ENCODE measurements at places on chromosomes 2 and 18. TPM values are rescaled to one million over a fixed set of nuclear protein-coding genes. Genes with fewer than 3 reads are reported as not detected.

DNA sequence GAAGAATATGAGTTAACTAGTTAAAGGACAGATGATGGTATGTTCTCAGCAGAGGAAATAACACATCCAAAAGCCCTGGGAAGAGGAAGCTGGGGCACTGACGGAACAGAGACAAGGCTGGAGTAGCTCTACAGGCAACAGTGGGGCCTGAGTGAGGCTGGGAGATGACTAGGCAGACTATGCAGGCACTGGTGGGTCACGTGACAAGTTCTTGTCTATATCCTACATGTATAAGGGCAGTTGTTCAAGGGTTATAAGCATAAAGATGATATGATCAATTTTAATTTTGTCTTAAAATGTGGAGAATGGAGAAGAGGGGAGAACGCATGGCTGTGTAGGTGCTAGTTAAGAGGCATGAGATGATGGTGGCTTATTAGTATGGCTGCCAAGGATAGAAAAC, 68.6 kb downstream of the KCNS3 start:
- no peaks in the 10 kb centered on the region for H3K4me1 ChIP-seq
- DNase-seq, result no peak
- no peaks in the 10 kb centered on the region for H3K36me3 ChIP-seq

IL1A gene
- 0.56 TPM for total RNA-seq

SCLY gene
- total RNA-seq, result 33.7 TPM

DNA sequence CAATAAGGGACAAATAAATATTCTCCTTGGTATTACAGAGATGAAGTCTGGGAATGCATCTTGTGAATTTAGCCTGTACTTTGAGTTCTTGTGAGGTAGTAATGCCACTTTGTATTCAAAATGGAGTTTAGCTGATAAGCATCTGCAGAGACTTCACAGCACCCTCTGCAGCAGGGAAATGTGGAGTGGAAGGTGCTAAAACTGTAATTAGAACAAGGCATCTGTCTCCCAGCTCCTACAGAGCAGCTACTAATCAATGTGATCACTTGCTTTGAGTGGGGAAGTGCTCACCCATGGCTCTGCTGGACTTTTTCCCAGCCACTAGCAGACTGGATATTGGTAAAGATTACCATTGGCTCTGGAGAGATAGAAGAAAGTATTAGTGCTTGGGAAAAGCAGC, 56.2 kb upstream of the TMEFF2 start:
- no peak for DNase-seq
- H3K27ac ChIP-seq, result no peak overlapping the region
- H3K27me3 ChIP-seq, result no peaks in the 10 kb centered on the region
- H3K4me3 ChIP-seq, result no peak overlapping the region
- H3K36me3 ChIP-seq, result no peaks in the 10 kb centered on the region

DNA sequence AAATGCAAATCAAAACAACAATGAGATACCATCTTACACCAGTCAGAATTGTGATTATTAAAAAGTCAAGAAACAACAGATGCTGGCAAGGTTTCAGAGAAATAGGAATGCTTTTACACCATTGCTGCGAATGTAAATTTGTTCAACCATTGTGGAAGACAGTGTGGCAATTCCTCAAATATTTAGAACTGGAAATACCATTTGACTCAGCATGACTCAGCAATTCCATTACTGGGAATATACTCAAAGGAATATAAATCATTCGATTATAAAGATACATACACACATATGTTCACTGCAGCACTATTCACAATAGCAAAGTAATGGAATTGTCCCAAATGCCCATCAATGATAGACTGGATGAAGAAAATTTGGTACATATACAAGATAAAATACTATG, 516.7 kb downstream of the ERBB4 start:
- no peaks in the 10 kb centered on the region for H3K27me3 ChIP-seq
- H3K4me1 ChIP-seq, result peaks cover 4% of the 10 kb centered on the region
- no peaks in the 10 kb centered on the region for H3K36me3 ChIP-seq
- no peak overlapping the region for H3K27ac ChIP-seq

DNA sequence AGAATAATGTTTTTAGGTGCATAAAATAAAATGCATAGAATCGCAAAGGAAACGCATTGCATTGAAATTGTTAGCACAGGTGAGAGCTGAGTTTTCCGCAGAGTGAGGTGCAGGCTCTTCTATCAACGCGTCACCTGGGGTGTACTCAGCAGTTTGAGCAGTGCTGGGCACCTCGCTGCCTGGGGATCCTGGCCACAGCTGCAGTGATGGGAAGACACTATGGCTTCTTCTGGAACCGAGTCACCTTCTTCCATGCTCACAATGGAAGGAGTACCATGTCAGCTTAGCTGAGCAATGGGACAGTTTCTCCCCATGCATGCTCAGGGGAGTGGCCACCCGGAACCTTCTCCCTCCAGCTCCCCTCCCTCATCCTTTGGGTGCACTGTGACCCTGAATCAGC, 95.4 kb upstream of the OTOS start:
- no peak overlapping the region for H3K4me3 ChIP-seq
- no peaks in the 10 kb centered on the region for H3K27me3 ChIP-seq
- peaks cover 8% of the 10 kb centered on the region for H3K4me1 ChIP-seq
- H3K27ac ChIP-seq, result peak overlapping the region; percentile 51
- no peak for DNase-seq

AQP12B gene
- not detected for total RNA-seq

VSNL1 gene
- not detected for total RNA-seq

GRCh38 chr18:57561261-57561660, 25.2 kb downstream of the FECH start:
- peaks cover 13% of the 10 kb centered on the region for H3K36me3 ChIP-seq
- no peak overlapping the region for H3K4me3 ChIP-seq
- no peaks in the 10 kb centered on the region for H3K4me1 ChIP-seq
- no peaks in the 10 kb centered on the region for H3K27me3 ChIP-seq
- no peak for DNase-seq
- no peak overlapping the region for H3K27ac ChIP-seq

DNA sequence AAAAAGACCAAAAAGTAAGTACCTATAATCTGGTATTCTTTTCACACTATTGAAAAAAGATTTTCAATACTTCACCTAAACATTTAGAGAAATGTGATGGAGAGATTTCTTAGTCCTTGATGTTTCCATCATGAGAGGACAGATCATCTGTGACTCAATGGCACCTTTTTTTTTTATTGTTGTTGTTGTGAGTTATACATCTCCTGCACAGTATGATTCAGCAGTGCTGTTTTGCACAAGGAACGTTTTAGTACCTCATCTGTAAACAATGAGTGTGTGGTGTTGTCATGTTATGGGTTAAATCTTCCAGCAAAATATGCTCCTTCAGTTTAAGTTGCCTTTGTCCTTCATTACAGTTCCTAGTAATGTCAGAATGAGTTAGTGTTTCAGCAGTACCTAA, 2.2 kb downstream of the KIAA1328 start:
- no peak for DNase-seq
- H3K36me3 ChIP-seq, result no peaks in the 10 kb centered on the region
- H3K4me1 ChIP-seq, result peaks cover 21% of the 10 kb centered on the region
- no peak overlapping the region for H3K4me3 ChIP-seq
- H3K27me3 ChIP-seq, result no peaks in the 10 kb centered on the region
- H3K27ac ChIP-seq, result no peak overlapping the region

DNA sequence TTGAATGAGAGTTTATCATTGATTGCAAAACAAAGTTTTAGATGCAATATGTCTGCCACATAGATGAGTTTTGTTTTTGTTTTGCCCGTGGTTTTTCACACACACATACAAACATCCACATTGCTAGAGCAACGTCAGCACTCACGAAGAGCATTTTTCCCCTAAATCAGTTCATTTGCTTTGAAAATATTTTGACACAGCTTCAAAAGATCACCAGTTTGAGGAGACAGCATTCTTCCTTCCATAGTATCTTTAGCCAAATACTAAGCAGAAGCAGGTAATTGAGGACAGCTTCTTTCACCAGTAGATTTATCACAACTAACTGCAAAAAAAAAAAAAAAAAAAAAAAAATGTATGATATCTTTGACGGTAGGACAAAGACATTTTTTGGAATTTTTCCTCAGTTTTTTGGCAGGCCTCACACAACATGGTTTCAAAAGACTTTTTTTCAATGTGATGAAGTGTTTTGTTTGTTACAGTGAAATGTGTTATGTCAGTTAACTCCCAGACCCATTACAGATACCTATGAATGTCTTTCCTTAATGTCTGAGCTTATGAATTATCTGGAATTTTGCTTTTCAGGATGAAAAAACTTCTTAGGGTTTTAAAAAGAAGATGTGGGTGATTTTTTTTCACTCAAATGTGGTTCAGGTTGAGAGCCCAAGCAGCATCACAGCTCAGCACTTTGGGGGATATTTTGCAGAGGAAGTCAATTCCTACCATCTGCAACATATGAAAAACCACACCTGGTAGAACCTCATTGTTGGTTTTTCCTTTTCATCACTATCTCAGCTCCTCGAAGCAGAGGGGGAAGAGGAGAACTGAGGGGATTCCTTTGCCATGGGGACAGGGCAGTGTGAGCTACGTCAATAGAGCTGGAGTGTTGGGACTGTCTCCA, 31.6 kb downstream of the AOX1 start:
- DNase-seq, result no peak
- no peaks in the 10 kb centered on the region for H3K27me3 ChIP-seq
- no peaks in the 10 kb centered on the region for H3K36me3 ChIP-seq

- H3K4me3 ChIP-seq, result no peak overlapping the region
- H3K36me3 ChIP-seq, result no peaks in the 10 kb centered on the region
- DNase-seq, result no peak
- no peaks in the 10 kb centered on the region for H3K27me3 ChIP-seq
- H3K4me1 ChIP-seq, result peaks cover 42% of the 10 kb centered on the region
Observed at GRCh38 chr2:195531754-195532153, 125.3 kb upstream of the SLC39A10 start.

DNA sequence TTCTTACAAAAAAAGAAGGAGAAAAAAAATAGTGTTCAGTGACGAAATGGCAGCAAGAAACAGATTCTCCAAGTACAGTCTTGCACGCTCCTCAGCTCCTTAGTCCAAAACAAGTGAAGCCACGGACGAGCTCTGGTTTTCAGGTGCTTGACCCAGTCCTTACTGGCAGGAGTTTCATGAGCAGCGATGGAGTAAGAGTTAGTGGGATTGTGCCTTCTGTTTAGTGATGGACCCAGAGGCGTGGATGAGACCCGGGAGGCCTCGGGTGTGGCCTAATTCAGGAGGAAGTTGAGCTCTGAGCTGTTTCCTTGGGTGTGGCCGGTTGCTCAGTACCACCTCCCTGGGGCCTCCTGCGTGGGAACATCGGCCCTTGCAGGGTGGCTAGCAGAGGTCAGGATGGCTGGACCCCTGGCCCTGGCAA, 52.0 kb downstream of the KIF5C start:
- H3K36me3 ChIP-seq, result no peaks in the 10 kb centered on the region
- H3K4me1 ChIP-seq, result no peaks in the 10 kb centered on the region
- no peak overlapping the region for H3K27ac ChIP-seq
- H3K4me3 ChIP-seq, result peak overlapping the region; percentile 24
- H3K27me3 ChIP-seq, result no peaks in the 10 kb centered on the region

ANKRD62 gene
- not detected for total RNA-seq

- DNase-seq, result no peak
- H3K27me3 ChIP-seq, result no peaks in the 10 kb centered on the region
Observed at GRCh38 chr2:85064927-85065577, 68.1 kb upstream of the TCF7L1 start.

DNA sequence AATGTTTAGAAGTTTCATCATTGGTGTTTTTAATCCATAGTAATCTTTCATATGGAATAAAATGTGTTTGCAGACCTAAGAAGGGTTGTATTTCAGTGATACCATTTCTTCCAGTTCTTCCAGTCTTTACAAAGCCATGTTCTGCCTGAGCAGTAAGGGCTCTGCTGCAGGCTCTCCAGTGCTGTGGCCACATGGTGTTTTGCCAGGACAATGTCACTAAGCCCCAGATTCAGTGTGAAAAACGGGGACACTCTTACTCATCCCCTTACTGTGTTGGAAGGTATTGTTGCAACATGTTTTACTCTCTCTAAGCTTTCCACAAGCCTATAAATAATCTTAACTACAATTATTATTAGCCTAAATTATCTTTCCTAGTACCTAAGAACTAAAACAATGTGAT, 481.4 kb upstream of the CDH7 start:
- H3K27me3 ChIP-seq, result no peaks in the 10 kb centered on the region
- H3K27ac ChIP-seq, result no peak overlapping the region
- no peaks in the 10 kb centered on the region for H3K4me1 ChIP-seq
- H3K36me3 ChIP-seq, result no peaks in the 10 kb centered on the region

- H3K36me3 ChIP-seq, result no peaks in the 10 kb centered on the region
- no peaks in the 10 kb centered on the region for H3K4me1 ChIP-seq
- no peak overlapping the region for H3K4me3 ChIP-seq
- H3K27ac ChIP-seq, result no peak overlapping the region
- H3K27me3 ChIP-seq, result no peaks in the 10 kb centered on the region
Observed at GRCh38 chr2:171515672-171516298, 6.5 kb upstream of the CYBRD1 start.

DNA sequence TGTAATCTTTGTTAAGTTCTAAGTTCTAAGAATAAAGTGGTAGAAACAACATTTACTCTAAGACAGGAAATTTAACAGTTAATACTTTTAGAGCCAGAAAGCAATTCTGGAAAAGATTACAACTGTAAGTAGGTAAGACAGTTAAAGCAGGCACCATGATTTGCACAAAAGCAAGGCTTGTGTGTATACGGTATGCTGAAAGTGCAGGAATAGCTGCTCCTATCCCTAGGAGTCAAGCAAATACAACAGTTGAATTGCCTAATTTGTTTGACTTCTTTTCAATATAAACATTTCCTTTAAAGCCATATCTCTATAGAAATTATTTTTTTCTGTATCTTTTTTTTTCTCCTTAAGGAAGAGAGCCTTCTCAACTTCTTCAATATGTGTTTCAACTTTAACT, 116.4 kb downstream of the KCNJ3 start:
- no peak for DNase-seq
- no peaks in the 10 kb centered on the region for H3K4me1 ChIP-seq
- H3K4me3 ChIP-seq, result no peak overlapping the region
- no peak overlapping the region for H3K27ac ChIP-seq

GRCh38 chr2:215405722-215406581, 29.9 kb downstream of the FN1 start:
- H3K36me3 ChIP-seq, result peaks cover 73% of the 10 kb centered on the region
- peak overlapping the region; percentile 10 for H3K27ac ChIP-seq
- H3K27me3 ChIP-seq, result no peaks in the 10 kb centered on the region
- no peak for DNase-seq
- no peak overlapping the region for H3K4me3 ChIP-seq

- H3K4me1 ChIP-seq, result no peaks in the 10 kb centered on the region
- H3K36me3 ChIP-seq, result no peaks in the 10 kb centered on the region
- no peaks in the 10 kb centered on the region for H3K27me3 ChIP-seq
- no peak overlapping the region for H3K27ac ChIP-seq
Observed at GRCh38 chr2:158731386-158731785, 63.7 kb upstream of the DAPL1 start.

IL18RAP gene
- 1.4 TPM for total RNA-seq

Measured in thoracic aorta (tissue), 2 donors.